ENCODE measurements at places on chromosomes 4 and X.

DNA sequence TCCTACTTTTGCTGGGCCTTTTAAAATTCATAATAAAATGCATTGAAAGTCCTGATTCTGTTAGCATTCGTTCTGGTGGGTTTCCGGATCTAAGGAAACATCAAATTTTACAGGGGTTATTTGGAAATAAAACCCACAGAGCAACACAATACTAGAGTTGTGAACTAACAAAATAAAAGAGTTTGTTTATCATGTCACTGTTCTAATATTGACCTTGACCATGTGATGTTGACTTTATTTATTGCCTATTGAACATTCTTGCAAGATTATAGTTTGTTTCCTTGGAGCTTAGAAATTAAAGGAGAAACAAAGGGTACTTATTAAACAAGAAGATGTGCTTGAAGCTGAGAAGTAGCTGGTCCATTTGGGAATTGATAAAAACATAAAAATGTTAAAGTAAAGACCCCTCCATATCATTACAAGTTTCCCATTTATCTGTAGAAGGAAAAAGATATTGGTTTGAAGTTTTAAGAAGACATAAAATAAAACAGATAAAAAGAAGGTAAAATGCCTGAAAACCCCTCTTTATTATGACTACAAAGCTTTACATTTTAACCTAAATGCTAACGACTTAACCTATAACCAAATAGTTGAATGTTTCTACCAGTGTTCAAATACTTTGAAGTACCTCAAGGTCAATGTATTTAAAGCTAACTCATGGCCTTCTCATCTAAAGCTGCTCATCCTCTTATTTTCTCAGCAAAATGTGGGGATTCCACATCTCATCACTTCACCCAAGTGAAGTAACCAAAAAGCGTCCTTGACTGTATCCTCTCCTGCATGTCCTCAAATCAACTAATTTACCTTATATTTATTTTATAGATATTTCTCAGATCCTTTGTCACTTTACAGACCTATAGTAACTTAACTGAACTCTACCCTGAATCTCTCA is 179.6 kb downstream of the GASK1B start:
- DNase-seq, result no peak

- no peak for DNase-seq
Measured at GRCh38 chrX:10649265-10649664, 28.9 kb upstream of the MID1 start.

GRCh38 chr4:17165286-17165685 is 266.8 kb upstream of the LDB2 start:
- no peak for DNase-seq

DNA sequence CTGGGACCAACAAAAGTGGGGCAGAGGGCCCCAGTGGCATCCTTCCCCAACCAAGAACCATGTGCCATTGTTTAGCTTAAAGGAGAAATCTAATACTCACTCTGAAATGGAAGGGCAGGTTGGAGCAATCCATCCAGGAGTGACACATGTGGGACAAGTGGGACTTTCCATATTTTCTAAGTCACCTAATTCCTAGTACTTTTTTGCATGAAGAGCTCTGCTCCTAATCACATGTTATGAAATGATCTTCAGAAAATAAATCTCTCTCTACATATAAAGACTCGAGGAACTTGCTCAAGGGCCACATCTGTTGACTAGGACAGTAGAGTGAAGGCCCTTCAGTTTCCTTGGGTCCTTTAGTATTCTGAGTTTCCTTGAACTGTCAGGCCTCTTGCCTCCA is 2.5 kb downstream of the CYBB start:
- no peak for DNase-seq

DNA sequence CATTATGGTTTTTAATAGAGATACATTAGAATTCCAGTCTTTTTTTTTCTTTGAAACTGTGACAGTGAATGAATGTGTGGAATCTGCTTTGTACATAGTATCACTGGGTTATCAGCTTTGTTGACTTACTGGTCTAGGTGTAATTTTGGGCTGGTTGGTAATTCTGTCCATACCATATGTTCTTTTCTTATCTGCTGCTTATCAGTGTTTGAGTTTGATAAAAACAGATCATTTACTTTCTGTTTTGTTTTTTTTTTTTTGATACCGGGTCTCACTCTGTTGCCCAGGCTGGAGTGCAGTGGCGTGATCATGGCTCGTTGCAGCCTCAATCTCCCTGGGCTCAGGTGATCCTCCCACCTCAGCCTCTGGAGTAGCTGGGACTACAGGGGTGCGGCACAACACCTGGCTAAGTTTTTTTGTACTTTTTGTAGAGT is 12.4 kb downstream of the WWC2 start:
- no peak for DNase-seq

GRCh38 chr4:52964011-52964410 is 101.9 kb downstream of the RASL11B start:
- DNase-seq, result no peak

GRCh38 chr4:182616476-182616875 is 300.7 kb downstream of the DCTD start:
- DNase-seq, result no peak

DNA sequence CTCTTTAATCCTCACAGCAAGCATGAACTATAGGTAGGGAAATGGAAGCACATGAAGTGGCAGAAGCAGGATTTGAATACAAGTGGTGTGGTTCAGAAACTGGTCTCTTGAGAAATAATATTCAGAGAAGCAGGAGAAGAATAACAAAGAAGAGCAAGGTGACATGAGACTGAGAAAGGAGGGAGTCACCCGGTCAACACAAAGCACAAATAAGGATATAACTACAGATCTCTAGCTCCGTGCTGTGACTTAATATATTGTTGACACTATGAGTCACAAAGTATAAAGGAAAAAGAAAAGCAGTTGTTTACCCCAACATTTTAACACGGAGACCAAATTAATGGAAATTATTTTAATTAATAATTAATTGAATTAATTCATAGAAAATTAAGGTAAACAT is 204.5 kb downstream of the CPE start:
- DNase-seq, result no peak
